CD4-positive, alpha-beta T cell treated with Interleukin-21 for 1 hour (primary cell): ENCODE measurements at places on chromosomes 2 and 18.

DNA sequence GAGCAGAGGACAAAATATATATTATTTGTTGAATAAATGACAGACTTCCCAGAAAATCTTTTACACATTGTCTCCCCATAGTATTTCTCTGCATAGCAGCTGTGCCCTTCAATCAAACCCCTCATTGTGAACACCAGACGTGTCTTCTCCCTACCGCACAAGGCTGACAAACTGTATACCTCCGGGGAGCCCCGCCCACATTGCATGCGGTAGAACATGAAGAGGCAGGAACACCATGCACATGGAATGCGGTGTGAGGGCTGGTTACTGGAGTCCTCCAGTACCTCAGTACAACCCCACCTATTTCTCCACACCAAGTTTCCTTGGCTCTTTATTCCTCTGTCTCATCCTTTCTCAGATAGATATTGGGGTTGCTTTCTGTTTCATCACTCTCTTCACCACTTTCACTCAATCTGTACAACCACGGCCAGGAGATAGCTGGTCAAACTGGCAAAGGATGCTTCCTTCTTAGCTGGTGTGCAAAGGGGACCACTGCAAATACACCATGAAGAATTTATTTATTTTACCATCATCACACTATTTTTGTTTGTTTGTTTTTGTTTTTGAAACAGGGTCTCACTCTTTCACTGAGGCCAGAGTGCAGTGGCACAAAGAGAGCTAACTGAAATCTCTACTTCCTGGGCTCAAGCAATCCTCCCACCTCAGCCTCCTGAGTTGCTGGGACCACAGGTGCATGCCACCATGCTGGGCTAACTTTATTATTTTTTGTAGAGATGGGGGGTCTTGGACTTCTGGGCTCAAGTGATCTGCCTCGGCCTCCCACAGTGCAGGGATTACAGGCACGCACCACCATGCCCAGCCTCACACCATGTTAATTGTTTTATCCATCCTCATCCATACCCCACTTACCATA, 2.3 kb upstream of the NBAS start:
- no peak for DNase-seq

DNA sequence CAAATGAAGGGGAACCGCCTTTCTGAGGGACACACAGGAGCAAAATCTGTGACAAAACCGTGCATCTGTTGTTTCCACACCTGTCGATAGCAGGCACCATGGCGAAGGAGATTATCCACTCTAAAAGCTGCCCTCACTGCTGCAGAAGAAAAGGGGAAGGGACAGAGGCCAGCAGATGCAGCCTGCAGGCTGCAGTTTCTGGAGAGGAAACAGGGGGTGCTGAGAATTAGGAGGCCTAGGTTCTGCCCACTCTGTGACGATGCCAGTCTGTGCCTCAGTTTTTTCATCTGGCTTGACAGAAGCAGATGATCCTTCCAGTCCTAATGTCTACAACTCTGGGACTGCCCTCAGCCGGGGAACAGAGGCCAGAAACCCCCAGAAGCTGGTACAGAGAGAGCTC, 17.7 kb downstream of the PAX8 start:
- no peak for DNase-seq

DNA sequence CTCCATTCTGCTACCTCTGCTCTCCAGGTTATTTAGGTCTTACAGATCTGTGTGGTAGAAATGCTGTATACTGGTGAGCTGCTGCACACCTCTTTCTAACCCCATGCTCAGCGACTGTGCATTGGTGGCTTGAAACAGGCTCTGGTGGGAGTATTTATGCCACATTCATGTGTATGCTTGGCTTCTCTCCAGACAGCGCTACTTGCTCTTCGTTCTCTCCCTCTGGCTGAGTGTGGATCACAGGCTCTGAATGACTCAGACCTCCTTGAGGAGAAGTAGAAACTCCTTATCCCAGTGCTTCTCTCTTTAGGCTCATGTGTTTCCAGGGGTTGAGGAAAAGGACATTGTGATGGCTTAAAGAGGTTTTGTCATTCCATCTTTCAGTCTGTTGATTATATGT, 54.9 kb downstream of the FHOD3 start:
- DNase-seq, result no peak

DNA sequence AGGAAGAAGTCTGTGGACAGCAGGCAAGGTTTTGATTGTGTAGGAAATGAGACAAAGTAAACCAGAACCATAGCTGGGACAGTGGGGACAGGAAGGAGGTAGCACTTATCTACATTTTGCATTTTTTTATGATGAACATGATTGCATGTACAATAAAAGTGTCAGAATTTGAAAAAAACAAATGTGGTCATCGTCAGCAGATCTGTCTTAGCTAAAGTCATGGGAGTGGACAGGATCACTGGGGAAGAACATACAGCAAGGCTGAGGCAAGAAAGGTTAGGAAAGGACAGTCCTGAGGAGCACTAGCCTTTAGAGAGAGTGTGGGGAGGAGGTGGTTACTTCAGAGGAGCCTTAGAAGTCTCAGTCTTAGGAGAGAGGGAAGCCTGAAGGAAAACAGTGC, 35.1 kb upstream of the SLC14A2 start:
- no peak for DNase-seq

DNA sequence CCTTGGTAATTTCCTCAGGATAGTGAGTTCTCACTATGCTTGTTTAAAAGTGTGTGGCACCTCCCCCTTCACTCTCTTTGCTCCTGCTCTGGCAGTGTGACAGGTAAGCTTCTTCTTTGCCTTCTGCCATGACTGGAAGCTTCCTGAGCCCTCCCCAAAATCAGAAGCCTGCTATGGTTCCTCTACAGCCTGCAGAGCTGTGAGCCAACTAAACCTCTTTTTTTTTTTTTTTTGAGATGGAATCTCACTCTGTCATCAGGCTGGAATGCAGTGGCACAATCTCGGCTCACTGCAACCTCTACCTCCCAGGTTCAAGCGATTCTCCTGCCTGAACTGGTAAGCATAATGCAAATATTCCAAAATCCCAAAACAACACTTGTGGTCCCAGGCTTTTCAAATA, 80.0 kb downstream of the SOWAHC start:
- no peak for DNase-seq

DNA sequence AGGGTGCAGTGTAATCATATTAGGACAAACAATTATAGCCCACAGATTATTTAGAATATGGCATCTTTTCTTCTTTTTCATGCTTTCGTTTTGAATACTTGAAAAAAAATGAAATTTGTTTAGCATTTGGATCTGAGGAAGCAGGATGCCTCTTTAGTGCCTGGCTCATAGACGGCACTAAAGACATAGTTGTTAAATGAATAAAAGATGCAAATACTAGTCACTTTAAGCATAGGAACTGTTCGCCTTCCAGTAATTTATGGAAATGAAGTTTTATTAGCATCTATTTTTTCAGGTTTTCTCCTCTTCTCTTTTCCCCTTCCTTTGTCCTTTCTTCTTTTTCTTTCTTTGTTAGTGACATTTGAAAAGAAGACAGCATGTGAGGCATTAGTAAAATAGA, 80.4 kb downstream of the CHST9 start:
- no peak for DNase-seq

GRCh38 chr2:121148481-121148880, 136.5 kb downstream of the TFCP2L1 start:
- DNase-seq, result no peak

GRCh38 chr2:98835831-98836385, 100.1 kb downstream of the CRACDL start:
- DNase-seq, result peak; percentile 71

DNA sequence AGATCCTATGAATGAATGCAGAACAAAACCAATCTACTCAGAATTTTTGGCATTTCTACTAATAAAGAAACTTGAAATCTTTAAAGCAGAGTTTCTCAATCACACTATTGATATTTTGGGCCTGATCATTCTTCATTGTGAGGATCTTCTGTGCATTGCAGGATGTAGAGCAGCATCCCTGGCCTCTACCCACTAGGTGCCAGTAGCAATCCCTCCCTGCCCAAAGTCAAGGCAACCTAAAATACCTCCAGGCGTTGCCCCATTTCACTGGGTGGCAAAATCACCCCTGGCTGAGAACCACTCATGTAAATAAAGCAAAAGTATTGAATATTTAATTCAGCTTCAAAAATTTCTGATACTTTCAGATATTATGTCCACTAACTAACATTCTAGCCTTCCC, 213.0 kb downstream of the SP3 start:
- no peak for DNase-seq

DNA sequence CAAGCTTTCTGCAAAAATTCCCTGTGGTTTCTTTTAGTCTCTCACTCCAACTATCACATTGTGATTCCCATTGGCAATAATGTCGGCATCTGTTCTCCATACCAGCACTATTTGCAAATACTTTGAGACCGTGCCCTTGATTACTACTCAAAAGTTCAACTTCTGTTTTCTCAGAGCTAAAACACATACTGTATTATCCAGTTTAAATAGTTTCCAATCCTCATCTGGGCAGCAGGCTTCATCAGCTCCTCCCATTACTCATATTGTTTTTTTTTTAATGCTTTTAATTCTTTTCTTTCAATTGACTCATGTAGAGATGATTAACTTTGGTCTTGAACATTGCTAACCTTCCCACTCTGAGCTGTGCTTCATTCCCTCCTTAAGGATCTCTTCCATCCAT, 135.8 kb downstream of the METTL8 start:
- DNase-seq, result no peak
